ENCODE measurements at places on chromosomes 2 and 18. TPM values are rescaled to one million over a fixed set of nuclear protein-coding genes. Genes with fewer than 3 reads are reported as not detected.

DNA sequence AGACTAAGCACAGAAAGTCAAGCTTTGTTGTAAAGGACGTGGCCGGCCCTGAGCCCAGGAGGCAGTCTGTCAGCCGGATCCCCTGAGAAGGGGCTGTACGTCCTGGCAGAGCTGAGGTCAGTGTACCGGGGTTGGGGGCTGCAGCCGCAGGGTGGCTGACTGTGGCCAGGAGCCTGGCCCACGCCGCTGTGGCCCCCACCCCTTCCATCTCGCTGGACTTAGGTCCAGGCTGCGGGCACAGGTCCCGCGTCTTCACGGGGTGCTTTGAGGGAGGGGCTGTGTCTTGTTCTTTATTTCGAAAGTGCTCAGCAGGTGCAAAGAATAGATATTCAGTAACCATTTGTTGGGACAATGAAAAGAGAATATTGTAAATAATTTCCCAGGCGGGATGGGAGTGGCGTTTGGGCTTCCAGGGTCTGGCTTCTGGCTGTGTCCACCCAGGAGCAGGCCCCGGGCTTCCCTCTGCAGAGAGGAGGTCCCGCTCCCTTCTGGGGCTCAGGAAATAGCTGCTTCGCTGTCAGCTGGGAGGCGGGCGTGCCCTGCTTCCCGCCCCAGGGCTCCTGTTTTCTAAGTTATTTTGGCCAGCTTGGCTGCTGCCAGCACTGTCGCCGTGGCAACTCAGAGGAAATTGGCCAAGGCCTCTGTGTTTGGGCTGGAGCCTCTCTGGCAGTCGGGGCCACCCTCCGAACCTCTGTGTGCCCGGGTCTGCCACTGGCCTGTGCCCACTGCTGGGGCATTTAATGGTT, 7.4 kb downstream of the NFATC1 start:
- DNase-seq, result peak; percentile 32

PIAS2 gene
- 17.6 TPM for total RNA-seq

DNA sequence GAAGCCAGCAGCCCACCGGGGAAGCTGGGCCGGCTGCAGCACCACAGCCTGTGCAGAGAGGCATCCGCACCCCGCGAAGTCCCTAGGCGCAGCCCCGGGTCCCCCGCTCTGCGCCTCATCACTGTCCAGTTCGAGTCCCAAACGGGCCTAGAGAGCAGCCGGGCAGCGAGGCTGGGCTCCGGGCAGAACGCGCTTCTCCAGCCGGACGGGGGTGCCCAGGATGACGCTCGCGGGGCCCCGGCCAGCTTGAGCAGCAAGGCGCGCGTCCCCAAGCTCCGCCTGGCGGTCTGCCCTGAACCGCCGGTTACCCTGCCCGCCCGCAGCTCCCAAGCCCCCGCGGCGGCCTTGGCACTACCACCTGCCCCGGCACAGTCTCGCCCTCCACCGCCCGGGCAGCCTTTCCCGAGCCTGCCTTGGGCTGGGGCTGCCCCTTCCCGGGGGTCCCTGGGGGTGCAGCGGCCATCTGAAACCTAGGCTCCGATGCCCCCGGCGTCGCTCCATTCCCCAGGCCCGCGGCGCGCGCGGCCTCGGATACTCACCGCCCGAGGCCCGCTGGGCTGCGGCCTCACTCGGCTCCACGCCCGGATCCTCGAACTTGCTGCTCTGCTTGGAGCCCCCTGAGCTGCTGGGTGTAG, 591 bp downstream of the SLC16A14 start:
- DNase-seq, result peak; percentile 65

- peak; percentile 82 for DNase-seq
Observed at GRCh38 chr2:235669269-235669831, 175.5 kb downstream of the AGAP1 start.

DNA sequence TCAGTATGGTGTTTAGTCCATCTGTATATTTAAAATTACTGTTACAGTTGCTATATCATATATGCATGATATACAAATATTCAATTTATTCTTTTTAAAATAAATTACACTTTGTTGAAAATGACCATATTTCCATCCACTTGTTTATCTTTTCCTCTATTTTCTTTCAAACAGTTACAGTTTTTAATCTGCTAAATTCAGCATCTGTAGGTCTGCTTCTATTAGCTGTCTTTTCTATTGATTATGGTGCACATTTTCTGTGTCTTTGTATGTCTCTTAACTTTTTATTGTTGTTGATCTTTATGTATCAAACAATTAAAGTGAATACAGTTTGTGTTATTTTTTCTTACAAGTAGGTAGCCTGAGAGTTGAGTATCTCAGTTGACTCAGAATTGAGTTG, 28.1 kb downstream of the IL18R1 start:
- no peak for DNase-seq

DNA sequence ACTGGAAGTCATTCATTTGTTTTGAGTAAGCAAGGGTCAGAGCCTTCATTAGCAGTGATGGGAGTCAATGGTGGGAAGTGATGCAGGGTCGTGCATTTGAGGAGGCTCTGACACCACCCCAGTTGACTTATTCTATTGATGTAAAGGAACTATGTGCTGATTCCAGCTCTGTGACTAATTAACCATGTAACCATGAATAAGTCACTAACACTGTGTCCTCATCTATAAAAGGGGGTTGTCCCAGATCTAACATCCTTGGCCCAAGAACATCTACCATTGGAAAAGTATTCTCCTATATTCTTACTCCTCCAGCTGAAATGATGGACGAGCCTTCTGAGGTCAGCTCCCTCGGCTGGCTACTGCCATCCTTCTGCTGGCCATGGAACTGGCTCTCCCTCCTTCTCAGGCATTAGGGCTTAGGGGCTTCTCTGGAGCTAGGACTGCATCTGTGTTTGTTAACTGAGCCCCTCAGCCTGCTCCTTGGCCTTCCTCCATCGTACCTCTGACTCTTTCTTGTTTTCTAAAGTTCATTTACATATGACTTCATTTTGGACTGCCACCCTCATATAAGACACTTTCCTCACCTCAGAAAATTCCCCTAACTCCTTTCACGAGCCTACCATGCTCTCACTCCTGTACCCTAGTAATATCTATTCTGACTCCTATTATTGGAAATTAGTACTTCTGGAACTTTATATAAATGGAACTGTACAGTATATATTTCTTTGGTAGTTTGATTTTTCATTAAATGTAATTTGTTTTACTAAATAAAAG, 115.5 kb downstream of the KCTD1 start:
- no peak for DNase-seq

DSG2 gene
- total RNA-seq, result 22.3 TPM

- no peak for DNase-seq
Observed at GRCh38 chr2:227616631-227617030, 667 bp upstream of the SCYGR4 start.

- DNase-seq, result no peak
Observed at GRCh38 chr2:84526562-84526961, 10.3 kb downstream of the DNAH6 start.

Measured in Daoy (cell line).